ENCODE measurements at places on chromosomes 1 and 21.

- no peaks in the 10 kb centered on the region for H3K27me3 ChIP-seq
- H3K4me1 ChIP-seq, result no peaks in the 10 kb centered on the region
- H3K27ac ChIP-seq, result no peak overlapping the region
- DNase-seq, result no peak
- no peaks in the 10 kb centered on the region for H3K36me3 ChIP-seq
These were observed 132.7 kb upstream of the USP24 start for GRCh38 chr1:55347866-55348265.

GRCh38 chr1:110676970-110677369, 2.2 kb upstream of the KCNA3 start:
- no peak for DNase-seq
- H3K27ac ChIP-seq, result no peak overlapping the region
- peaks cover 15% of the 10 kb centered on the region for H3K4me1 ChIP-seq

GRCh38 chr1:214901718-214902117, 180.8 kb upstream of the KCNK2 start:
- H3K4me1 ChIP-seq, result no peaks in the 10 kb centered on the region
- H3K4me3 ChIP-seq, result no peak overlapping the region
- H3K36me3 ChIP-seq, result no peaks in the 10 kb centered on the region
- no peaks in the 10 kb centered on the region for H3K27me3 ChIP-seq
- no peak overlapping the region for H3K27ac ChIP-seq
- DNase-seq, result no peak

DNA sequence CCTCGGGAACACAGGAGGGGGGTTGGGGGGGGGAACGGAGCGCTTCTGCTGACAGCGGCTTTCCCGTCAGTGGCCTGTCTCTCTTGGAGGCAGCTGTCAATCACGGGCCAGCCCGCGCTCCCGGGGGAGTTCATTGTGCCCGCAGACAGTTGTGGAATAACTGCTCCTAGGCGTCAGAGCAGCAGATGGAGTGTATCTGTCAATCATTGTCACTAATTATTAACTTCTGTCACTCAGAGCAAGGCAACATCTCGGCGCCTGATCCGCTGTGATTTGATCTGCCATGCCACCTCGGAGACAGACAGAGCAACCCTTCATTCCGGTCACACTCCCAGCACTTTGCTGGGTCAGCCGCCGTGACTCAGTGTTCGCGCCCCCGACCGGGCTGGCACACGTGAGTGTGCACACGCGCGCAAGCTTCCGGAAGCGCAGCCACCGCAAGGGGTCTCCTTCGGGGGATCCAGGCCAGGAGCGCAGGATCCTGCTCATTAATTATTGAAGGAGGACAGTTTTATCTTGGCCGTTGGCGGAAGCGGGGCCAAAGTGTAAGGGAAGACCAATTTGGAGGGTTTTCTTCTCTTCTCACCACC, 75.8 kb downstream of the RRAGC start:
- no peaks in the 10 kb centered on the region for H3K36me3 ChIP-seq
- H3K4me1 ChIP-seq, result peaks cover 8% of the 10 kb centered on the region
- H3K27me3 ChIP-seq, result no peaks in the 10 kb centered on the region
- no peak overlapping the region for H3K27ac ChIP-seq
- H3K4me3 ChIP-seq, result no peak overlapping the region
- DNase-seq, result no peak

DNA sequence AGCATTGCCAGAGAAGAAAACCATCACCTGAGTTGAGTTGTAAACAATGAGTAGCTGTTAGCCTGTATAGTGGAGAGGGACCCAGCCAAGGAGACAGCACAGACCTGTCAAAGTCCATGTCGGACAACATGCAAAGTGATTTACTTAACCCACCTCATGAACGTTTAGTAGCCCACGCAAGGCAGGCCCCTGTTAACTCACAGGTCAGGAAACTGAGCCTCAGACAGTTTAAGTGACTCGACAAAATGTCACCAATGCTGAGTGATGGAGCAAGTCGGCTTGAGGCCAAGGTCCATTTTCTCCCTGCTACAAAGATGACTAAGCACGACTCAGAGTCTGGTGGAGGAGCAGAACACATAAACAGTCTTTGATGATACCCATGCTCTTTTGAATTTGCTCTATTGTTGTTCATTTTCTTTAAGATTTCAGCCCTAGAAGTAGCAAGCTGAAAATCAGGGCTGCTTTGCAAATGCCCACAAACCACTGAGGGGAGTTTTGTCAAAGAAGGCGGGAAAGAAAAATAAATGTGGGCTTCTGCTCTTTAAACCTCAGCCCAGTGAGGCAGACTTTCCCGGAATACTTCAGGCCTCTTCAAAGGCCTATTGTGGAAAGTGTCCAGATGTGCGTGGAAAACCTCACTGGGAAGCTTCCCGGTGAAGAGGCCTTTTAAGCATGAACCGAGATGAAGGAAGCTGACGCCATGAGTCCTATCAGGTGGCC, 83.8 kb upstream of the HOOK1 start:
- DNase-seq, result peak; percentile 81
- H3K27ac ChIP-seq, result no peak overlapping the region
- H3K4me3 ChIP-seq, result no peak overlapping the region

GRCh38 chr1:32151319-32151787, 28.1 kb upstream of the TXLNA start:
- H3K4me3 ChIP-seq, result no peak overlapping the region
- no peaks in the 10 kb centered on the region for H3K4me1 ChIP-seq
- no peak overlapping the region for H3K27ac ChIP-seq
- H3K27me3 ChIP-seq, result no peaks in the 10 kb centered on the region

DNA sequence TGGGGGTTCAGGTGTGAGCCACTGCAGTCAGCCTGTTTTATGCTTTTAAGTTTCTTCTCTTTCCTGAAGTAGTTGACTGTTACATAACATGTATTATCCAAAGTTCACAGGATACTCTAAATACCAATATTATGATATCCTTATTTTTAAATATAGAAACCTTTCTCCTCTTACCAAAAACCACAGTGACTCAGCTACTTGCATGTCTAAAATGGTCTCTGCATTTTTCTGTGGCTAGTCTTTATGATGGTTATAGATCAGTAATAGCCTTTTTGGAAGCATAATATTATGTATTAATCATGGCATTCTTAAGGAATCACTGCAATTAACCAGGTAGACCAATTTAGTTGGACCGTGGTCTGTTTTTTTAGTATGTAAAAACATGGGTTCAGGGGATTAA, 210.8 kb upstream of the CACYBP start:
- no peaks in the 10 kb centered on the region for H3K27me3 ChIP-seq
- H3K4me3 ChIP-seq, result no peak overlapping the region
- H3K36me3 ChIP-seq, result no peaks in the 10 kb centered on the region
- no peak overlapping the region for H3K27ac ChIP-seq
- no peak for DNase-seq

GRCh38 chr1:44294588-44295007, 60.5 kb downstream of the ERI3 start:
- H3K4me3 ChIP-seq, result no peak overlapping the region
- DNase-seq, result peak; percentile 31
- peaks cover 5% of the 10 kb centered on the region for H3K36me3 ChIP-seq
- H3K4me1 ChIP-seq, result peaks cover 22% of the 10 kb centered on the region

DNA sequence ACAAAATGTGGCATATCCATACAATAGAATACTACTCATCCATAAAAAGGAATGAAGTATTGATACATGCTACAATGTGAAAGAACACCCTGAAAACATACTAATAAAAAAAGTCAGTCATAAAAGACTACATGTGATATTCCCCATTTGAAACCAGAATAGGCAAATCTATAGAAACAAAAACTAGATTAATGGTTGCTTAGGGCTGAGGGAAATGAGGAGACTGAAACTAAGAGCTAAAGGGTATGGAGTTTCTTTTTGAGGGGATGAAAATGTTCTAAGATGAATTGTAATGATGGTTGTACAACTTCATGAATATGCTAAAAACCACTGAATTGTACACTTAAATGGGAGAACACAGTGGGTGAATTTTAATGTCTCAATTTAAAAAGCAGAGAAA, 50.9 kb downstream of the ACBD6 start:
- H3K27ac ChIP-seq, result no peak overlapping the region
- no peak for DNase-seq
- H3K36me3 ChIP-seq, result no peaks in the 10 kb centered on the region
- no peak overlapping the region for H3K4me3 ChIP-seq

- DNase-seq, result no peak
- no peaks in the 10 kb centered on the region for H3K27me3 ChIP-seq
- H3K4me3 ChIP-seq, result no peak overlapping the region
- no peak overlapping the region for H3K27ac ChIP-seq
These were observed 49.6 kb upstream of the LBR start for GRCh38 chr1:225477296-225477911.

- H3K4me1 ChIP-seq, result peaks cover 18% of the 10 kb centered on the region
- no peaks in the 10 kb centered on the region for H3K36me3 ChIP-seq
- no peak overlapping the region for H3K27ac ChIP-seq
- no peaks in the 10 kb centered on the region for H3K27me3 ChIP-seq
- H3K4me3 ChIP-seq, result no peak overlapping the region
These were observed 3.3 kb downstream of the DISP1 start for GRCh38 chr1:222818171-222818570.

GRCh38 chr1:89939693-89940438, 55.0 kb upstream of the ZNF326 start:
- H3K36me3 ChIP-seq, result no peaks in the 10 kb centered on the region
- no peak overlapping the region for H3K27ac ChIP-seq
- DNase-seq, result no peak

- no peaks in the 10 kb centered on the region for H3K27me3 ChIP-seq
- H3K4me1 ChIP-seq, result no peaks in the 10 kb centered on the region
- DNase-seq, result no peak
- no peak overlapping the region for H3K4me3 ChIP-seq
- H3K36me3 ChIP-seq, result no peaks in the 10 kb centered on the region
- no peak overlapping the region for H3K27ac ChIP-seq
These were observed 433.4 kb upstream of the CAMK1G start for GRCh38 chr1:209150114-209150513.

DNA sequence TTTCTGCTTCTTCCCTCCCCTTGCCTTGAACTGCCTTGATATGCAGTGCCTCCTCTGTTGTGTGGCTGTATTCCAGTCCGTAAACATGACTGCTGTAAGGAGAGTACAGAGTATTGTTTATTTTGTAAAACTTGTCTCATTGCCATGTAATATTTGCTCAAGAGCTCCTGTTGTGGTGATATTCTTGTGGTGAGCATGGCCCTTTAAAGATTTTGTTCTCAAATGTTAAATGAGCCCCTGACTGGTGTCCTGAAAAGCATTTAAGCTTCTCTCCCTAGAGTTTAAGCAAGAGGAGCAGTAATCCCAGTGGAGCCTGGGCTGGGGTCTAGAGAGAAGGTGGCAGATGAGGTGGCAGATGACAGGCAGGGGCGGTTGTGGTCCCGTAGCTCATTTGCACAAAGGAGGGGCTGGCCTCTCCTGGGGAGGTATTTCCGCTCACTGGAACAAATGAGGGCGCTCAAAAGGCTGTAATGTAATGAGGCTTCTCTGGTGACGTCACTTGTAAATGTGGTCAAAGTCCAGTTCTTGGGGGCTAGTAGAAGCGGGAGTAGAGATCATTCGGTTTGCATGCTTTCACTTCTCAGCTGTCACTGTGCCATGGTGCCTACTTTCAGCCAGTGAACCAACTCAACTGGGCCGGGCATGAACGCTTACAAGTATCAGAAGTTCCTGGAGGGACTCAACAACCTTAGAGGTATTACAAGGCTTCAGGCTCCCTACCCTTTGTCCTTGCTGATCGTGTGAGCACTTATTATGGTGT, 46.0 kb upstream of the MACF1 start:
- H3K36me3 ChIP-seq, result no peaks in the 10 kb centered on the region
- H3K4me1 ChIP-seq, result peaks cover 67% of the 10 kb centered on the region
- DNase-seq, result peak; percentile 90
- H3K27me3 ChIP-seq, result no peaks in the 10 kb centered on the region
- H3K27ac ChIP-seq, result peak overlapping the region; percentile 97

DNA sequence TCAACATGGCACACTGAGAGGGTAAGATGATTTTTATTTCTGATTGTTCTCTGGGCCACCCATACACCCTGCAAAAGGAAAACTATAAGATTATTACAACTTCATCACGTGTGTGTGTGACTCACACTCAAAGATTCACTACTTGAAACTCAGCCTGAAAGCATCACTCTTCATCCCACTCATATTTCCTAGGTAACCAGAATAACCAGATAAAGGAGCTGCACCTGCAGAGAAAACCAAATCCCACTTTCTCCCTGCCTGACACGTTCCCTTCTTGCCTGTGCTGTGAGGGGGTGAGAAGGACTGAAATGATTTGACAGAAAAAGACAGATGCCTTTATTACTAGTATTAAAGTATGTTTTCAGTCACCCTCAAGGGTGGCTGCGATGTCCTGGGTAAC, 131.6 kb downstream of the TGFBR3 start:
- no peak overlapping the region for H3K4me3 ChIP-seq
- H3K27ac ChIP-seq, result no peak overlapping the region
- no peaks in the 10 kb centered on the region for H3K27me3 ChIP-seq

- H3K27ac ChIP-seq, result no peak overlapping the region
- no peak overlapping the region for H3K4me3 ChIP-seq
- no peaks in the 10 kb centered on the region for H3K27me3 ChIP-seq
- no peak for DNase-seq
These were observed 15.1 kb downstream of the PCP4 start for GRCh38 chr21:39882151-39882838.

- no peaks in the 10 kb centered on the region for H3K4me1 ChIP-seq
- no peaks in the 10 kb centered on the region for H3K36me3 ChIP-seq
- H3K27ac ChIP-seq, result no peak overlapping the region
These were observed 83.4 kb downstream of the LYST start for GRCh38 chr1:235783148-235783776.

GRCh38 chr1:51790385-51790784, 88.1 kb downstream of the NRDC start:
- peaks cover 5% of the 10 kb centered on the region for H3K36me3 ChIP-seq
- DNase-seq, result no peak
- H3K27me3 ChIP-seq, result no peaks in the 10 kb centered on the region
- H3K27ac ChIP-seq, result no peak overlapping the region
- peaks cover 14% of the 10 kb centered on the region for H3K4me1 ChIP-seq
- no peak overlapping the region for H3K4me3 ChIP-seq

DNA sequence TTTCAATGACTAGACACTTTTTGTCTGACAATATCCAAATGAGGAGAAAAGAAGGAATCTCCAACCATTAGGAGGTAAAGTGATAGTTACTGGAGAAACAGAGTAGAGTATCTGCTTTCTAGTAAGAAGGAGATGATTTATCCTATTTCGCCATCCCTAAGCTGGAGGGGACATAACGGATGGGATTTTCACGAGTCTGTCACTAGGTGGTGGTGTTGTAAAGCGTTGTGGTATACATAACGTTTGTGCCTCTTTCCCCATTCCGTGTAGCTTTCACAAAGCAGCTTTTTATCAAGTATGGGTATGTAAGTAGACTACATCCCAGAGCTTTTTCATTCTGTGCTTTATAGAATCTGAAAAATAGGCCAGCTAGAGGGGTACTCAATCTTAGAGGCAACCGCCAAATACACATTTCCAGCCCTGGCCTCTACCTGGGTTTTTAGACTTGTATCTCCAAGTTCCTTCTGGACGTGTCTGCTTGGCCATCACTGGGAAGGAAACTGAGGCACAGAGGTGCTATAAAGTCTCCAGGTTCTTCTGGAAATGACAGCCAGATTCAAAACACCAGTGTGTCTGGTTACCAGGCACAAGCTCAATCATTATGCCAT, 33.3 kb upstream of the FAM3B start:
- H3K27me3 ChIP-seq, result no peaks in the 10 kb centered on the region
- no peaks in the 10 kb centered on the region for H3K36me3 ChIP-seq
- H3K27ac ChIP-seq, result no peak overlapping the region
- no peaks in the 10 kb centered on the region for H3K4me1 ChIP-seq
- no peak overlapping the region for H3K4me3 ChIP-seq
- peak; percentile 67 for DNase-seq

Measured in body of pancreas (tissue), 4 donors.